ENCODE measurements at places on chromosomes 4 and X.

DNA sequence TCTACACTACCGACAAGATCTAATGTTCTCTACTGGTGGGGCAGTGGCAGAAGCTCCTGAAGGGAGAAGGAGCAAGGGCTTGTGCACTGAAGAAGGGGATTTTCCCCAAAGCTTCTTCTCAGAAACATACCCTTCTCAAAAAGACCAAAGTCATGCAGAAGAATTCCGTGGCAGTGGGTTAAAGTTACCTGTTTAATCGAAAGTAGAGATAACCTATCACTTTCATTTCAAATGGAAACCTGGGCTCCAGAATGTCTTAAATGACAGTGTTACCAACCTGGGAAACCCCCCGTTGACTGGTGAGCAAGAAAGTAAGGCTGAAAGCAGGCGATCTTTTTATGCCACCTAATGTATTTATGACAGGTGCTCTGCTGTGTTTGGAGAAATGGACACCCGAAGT is 92.5 kb upstream of the TEX13D start:
- no peak for DNase-seq

DNA sequence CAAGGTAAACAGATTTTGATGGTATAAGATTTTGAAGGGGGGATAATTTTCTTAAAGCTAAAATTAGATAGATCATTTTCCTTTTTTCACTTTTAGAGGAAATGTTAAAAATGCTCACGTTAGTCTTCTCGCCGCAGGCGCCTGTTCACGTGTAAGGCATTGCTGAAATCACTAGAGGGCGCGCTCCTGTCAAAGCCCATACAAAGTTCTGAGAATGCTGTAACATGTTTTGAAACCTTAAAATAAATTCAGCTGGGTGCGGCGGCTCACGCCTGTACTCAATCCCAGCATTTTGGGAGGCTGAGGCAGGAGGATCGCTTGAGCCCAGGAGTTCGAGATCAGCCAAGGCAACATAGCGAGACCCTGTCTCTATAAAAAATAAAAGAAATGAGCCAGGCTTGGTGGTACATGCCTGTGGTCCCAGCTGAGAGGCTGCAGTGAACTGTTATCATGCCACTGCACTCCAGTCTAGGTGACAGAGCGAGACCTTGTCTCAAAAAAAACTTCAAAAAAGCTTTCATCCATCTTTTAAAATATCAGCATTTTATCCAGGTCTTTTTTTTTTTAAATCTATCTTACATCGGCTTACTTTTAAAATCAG is 138.0 kb downstream of the RBMX2 start:
- DNase-seq: peak; percentile 47

DNA sequence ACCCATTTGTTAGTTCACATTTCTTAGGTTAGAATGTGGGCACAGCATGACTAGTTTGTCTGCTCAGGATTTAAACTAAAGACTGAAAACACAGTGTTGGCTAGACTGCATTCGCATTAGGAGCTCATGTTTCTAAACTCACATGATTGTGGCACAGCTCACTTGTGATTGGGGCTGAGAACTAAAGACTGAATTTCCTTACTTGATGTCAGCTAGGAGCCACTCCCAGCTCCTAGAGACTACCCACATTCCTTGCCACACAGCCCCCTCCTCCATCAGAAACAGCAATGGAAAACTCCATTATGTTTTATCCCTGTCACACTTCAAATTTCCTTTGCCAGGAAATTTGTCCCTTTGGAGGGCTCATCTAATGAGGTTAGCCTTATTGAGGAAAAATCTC is 170.2 kb upstream of the NUDT6 start:
- no peak for DNase-seq

GRCh38 chr4:19756661-19757060 is 495.0 kb upstream of the SLIT2 start:
- DNase-seq: no peak

DNA sequence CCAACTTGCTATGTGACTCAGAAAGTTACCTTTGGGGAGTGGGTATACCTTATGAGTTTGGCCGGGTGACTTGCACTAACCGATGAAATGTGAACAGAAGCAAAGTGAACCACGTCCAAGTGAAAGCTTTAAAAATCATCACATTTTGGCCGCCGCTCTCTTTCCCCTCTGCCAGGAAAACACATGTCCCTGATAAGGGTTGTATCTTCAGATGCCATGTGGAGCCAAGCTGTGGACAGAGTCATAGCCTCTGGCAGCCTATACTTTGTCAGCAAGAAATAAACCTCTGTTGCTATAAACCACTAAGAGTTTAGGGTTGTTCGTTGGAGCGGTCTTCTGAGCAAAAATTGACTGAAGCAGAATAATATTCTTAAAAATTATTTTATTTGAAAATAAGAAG is 92.3 kb downstream of the PRDM5 start:
- DNase-seq: peak; percentile 54

DNA sequence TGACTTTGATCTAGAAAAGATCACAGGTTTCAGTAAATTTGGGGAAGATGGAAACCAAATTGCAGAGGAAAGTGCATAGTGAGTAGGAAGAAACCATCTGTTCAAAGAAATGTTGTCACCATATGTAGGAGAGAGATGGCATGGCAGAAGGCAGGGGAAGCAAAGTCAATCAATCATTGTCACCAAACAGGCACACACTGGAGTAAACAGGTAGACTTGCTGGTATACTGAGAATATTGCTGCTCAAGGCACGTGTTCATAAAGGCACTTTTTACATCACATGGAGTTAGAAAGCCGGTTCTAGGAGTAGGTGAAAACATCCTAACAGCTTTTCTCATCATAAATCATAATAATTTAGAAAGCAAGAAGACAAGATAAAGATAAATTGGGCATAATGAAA is 550.5 kb upstream of the FAT1 start:
- no peak for DNase-seq

- no peak for DNase-seq
These were observed 664.3 kb downstream of the RPA4 start for GRCh38 chrX:97547877-97548578.

- no peak for DNase-seq
These were observed 47.7 kb downstream of the KLF8 start for GRCh38 chrX:56279863-56280262.

- no peak for DNase-seq
These were observed 147.0 kb downstream of the PACRGL start for GRCh38 chr4:20847124-20847747.

DNA sequence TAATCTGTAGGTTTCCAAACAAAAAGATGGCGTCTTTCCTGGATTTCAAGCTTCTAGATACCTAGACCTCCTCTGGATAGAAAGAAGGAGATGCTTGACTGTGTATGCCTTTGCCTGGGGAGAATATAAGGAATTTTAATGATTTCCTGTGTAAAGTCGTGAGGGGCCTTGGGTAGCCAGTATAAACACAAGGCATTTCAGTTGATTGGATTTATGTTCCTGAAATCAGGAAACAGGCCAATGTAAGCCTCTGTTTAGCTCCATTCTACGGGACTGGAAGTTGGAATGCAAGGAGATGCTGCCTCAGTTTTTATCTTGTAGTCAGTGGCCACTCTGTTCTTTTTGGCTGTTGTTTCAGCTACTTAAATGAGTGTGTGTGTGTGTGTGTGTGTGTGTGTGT is 137.2 kb downstream of the GUCY2F start:
- no peak for DNase-seq

DNA sequence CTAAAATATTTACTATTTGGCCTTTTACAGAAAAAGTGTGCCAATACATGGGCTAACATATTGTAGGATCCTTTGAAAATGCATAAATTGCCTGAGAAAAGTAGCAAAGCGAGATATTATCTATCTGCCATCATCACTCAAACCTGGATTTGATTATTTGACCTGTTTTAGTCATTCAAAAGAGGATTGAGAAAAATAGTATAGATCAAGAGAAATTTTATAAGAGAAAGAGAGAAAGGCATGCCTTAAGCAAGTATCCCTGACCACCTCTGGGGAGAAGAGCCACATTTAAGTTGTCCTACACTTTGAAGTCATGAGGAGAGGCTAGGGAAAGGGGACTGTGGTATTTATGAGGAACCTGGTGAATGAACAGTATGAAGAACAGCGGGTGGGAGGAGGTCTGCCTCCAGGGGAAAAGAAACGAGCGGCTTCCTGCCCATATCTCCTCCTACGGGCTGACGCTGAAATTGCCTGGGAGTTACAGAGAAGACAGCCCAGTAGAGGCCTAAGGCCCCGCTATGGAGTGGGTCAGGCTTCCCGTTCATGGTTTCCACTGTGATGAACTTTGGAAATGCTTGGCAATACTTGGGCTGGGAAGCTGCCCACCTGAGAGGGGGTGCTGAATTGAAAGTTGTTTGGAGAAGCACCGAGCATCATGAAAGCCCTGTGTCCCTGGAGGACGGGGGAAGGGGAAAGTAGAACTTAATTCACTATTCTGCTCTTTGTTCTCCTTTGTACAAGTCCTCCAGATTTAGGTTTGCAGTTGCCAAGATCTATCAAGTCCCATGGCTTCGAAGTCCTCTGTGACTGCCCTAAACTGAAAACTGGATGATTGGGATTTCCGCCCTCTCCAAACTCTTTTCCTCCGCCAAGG is 106.9 kb upstream of the ACSL4 start:
- peak; percentile 12 for DNase-seq

DNA sequence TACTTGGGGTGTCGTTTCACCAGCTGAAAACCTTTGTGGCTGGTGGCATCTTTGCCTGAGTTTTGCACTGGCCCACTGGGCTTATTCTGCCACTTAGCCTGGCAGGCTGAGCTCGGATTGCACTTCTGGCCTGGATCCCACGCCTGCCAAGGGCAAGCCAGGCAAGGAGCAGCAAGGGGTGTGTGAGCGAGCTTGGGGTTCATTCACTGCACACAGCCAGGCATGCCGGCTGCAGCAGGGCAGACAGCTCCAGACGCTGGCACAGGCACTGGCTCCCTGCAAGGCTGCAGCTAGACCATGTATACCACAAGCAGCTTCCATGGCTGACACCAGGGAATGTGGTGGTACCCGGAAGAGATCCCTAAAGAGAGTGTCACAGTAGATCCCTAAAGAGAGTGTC is 476.3 kb downstream of the EPHA5 start:
- DNase-seq: no peak
